ENCODE measurements at places on chromosomes 16 and 17.

DNA sequence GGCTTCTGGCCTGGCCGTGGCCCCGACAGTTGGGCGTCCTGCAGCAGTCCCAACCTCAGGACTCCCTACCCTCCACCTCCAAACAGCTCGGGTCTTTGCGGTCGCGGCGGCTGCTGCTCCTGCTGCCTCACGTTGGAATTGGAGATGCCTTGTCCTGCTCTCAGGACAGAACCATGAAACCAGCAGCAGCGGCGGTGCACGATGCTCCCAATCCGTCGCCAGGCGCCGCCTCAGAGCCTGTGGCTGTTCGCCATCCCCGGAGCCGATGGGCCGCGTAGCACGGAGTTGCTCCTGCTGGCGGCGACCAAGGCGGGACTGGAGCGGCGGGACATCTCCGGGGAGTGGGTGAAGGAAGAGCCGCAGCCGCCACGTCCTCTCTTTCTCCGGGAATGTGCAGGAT, 1965.9 kb downstream of the TP53TG3F start:
- DNase-seq = no peak

- peak; percentile 66 for DNase-seq
Observed at GRCh38 chr17:35555691-35556090, 4.9 kb downstream of the SLFN14 start.

DNA sequence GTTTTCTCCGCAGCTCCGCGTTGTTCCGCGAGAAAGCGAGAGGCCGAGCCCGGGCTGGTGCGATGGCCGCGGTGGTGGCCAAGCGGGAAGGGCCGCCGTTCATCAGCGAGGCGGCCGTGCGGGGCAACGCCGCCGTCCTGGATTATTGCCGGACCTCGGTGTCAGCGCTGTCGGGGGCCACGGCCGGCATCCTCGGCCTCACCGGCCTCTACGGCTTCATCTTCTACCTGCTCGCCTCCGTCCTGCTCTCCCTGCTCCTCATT, 404 bp downstream of the EMC6 start:
- DNase-seq = no peak

DNA sequence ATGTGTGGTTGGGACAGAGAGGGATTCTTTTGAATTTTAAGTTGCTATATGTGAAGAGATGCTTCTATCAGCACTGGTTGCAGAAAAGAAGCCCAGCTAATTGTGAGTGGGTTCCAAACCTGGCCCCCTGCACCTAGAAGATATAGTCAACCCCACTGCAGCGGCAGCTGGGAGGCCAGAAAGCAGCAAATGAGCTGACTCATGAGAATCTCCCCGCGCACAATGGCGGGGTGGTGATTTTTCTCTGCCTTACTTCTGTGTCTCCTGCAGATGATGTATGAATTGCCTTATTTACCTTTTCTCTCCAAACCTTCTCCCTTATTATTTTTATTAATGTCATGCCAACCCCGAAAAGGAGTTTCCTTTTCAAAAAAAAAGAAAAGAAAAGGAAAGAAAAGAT, 89.7 kb downstream of the MAF start:
- DNase-seq = no peak

DNA sequence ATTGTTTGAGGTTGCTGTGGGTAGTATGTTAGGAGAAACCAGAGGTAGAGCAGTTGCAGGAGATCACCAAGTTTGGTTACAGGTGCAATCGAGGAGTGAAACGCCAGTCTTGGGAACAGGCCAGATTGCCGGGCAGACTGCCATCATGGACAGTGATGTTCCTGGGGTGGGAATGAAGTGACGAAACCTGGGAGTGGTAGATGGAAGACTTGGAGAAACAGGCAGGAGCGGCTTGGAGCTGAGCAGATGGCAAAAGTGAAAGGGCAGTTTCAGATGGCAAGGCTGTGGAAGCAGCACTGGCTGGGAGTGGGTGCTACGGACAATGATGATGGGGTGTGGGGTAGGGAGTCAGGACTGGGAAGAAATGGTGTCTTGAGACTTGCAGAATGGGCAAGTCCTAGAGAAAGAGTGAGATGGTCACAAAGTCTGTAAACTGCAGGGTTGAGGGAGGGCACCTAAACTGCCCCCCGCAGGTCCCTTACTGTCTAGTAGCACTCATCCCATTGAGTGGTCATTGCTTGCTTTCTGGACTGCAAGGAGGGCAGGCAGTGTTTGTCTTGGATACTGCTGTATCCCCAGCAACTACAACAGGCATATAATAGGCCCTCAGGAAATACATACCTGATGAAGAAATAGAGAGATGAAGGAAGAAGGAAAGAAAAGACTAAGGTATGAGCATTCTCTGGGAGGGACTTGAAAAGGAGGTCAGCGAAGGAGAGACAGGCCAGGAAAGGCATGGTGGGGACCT, 29.5 kb upstream of the ULK2 start:
- no peak for DNase-seq

GRCh38 chr17:38663964-38664644, 10.7 kb downstream of the EPOP start:
- DNase-seq = peak; percentile 28

DNA sequence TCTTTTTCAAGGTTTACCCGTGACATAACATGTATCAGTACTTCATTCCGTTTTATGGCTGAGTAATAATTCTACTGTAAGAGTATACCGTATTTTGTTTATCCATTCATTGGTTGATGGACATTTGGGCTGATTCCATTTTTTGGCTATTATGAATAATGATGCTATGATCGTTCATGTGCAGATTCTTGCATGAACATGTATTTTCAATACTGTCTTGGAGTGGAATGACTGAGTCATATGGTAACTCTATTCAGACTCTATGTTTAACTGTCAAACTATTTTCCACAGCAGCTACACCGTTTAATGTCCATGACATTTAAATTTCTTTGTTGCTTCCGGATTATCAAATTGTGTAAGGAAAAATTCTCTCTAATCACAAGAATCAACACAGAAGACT, 17.9 kb downstream of the BFAR start:
- no peak for DNase-seq

DNA sequence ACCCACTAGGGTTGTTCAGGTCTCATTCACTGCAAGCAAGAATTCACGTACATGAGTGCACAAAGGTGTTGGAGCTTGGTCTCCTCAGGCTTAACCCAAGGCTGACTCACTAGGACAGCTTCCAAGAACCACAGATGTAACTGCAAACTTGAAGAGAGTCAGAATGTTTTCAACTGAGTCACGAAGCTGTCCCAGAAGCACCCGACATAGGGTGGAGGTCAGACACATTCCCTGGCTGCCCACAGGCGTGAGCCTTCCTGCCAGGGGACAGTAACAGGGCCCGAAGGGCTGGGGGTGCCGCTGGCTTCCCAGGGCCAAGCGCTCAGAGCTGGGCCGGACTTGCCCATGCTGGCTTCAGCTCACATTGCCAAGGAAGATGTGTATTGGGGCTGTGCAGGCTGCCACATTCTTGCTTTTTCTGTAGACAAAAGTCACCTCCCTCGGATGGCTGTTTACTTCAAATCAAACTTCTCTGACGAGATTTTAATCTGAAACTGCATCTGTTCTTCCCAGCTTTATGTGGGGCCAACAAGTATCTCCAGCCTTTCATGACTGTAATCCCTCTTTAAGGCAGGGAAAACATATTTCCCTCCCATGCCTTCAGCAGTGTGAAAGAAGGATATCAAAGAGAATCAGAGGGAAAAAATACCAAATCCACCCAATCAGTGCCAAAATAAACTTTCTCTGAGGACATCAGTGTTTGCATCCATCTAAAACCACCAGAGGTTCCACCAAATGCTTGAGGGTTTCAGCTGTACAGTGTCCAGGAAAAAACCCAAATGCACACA, 14.3 kb downstream of the CMTM3 start:
- DNase-seq = no peak
